ENCODE measurements at places on chromosomes 13 and 19.
A peak's percentile ranks its signal among the peaks of the same experiment; 100 is the strongest.

- no peaks in the 10 kb centered on the region for H3K4me1 ChIP-seq
- no peak for DNase-seq
- no peak overlapping the region for H3K27ac ChIP-seq
- H3K27me3 ChIP-seq, result no peaks in the 10 kb centered on the region
- peaks cover 33% of the 10 kb centered on the region for H3K36me3 ChIP-seq
Measured at GRCh38 chr19:13961826-13962698, 9.8 kb downstream of the DCAF15 start.

- H3K27me3 ChIP-seq, result peaks cover 2% of the 10 kb centered on the region
- H3K27ac ChIP-seq, result no peak overlapping the region
- H3K4me1 ChIP-seq, result peaks cover 14% of the 10 kb centered on the region
- peaks cover 1% of the 10 kb centered on the region for H3K36me3 ChIP-seq
- no peak overlapping the region for H3K4me3 ChIP-seq
Measured at GRCh38 chr19:6693681-6694080, 23.7 kb upstream of the TNFSF14 start.

DNA sequence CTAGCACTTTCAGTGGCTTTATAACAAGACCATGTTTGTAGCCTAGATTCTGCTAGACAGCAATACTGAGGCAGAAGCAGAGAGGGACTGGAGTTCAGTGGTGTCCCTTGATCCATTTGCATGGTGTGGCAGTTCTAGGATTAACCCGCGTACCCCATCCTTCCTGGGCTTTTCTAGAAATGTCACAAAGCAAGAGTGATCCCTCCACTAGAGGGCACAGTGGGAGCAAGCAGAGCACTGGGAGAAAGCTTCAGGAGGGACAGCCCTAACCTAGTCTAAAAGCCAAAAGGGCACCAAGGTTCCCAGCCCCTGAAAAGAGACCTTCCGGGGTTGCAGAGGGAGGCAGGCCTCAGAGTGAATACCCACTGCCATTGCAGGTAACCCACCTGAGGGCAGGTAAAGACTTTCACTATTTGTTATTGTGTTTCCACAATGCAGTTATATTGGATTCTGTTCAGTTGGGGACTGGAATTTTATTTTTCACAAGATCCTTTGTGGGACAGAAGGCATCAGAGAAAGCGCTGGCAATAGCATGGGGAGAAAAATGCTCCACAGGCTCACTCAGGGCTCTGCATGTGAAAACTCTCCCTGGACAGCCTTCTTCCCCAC lies 170.6 kb downstream of the FLT1 start:
- peaks cover 5% of the 10 kb centered on the region for H3K27me3 ChIP-seq
- H3K4me1 ChIP-seq, result peaks cover 2% of the 10 kb centered on the region
- no peak overlapping the region for H3K27ac ChIP-seq
- DNase-seq, result peak; percentile 30
- no peak overlapping the region for H3K4me3 ChIP-seq
- no peaks in the 10 kb centered on the region for H3K36me3 ChIP-seq

DNA sequence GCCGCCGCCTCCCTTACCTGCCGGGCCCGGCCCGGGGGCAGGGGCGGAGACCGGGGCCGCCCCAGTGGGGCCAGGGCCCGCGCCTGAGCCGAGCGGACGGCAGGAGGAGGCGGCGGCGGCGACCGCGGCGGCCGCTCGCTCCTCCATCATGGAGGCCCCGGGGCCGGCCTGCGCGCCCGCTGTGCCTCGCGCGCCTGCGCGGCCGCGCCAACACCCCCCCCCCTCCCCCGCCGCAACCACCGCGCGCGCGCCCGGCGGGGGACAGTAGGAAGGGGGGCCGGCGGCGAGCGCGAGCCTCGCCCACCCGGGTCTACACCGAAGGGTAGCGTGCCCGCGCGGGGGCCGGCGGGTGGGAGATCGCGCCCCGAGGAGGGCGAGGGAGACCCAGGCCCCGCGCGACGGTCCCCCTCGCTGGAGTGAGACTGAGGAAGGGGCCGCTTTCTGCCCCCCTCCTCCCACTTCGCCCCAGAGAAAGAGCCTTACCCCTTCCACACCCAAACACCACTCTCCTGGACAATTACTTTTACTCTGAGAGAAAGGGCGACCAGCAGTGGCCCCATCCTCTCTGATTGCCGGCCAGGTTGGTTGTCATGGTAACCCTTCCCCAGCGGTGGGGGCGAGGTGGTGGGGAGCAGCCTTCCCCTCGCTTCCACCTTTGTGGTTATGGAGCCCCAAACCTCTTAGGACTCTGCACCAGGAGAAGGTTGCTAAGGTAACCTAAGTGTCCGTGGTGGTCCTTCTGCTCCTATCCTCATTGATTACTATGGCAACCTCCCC lies at the start of gene STRN4:
STRN4 (minus strand) TSS at position 170 of the 777 bp plus-strand sequence; CDS start at position 150, 20 bp downstream.
- H3K4me3 ChIP-seq, result peak within 1 kb of the TSS; percentile 95
- H3K36me3 ChIP-seq, result peaks cover 31% of the 10 kb centered on the region
- H3K4me1 ChIP-seq, result peaks cover 32% of the 10 kb centered on the region
- DNase-seq, result peak; percentile 38
- H3K27me3 ChIP-seq, result no peaks in the 10 kb centered on the region

DNA sequence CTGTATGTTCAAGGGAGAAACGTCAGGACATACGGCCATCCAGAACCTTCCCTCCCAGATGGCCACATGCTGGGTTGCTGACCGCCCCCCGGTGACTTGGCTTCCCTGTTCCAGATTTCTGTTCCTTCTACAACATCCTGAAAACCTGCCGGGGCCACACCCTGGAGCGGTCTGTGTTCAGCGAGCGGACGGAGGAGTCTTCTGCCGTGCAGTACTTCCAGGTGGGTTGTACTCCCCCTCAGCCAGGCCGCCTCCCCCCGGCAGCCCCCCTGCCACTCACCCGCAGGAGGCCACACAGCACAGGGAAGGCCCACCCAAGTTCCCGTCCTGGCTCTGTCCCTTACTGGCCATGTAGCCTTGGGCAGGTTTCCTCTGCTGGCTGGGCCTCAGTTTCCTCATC lies 20.5 kb downstream of the YIPF2 start:
- H3K27ac ChIP-seq, result no peak overlapping the region
- no peak overlapping the region for H3K4me3 ChIP-seq
- H3K36me3 ChIP-seq, result peaks cover 20% of the 10 kb centered on the region
- H3K4me1 ChIP-seq, result no peaks in the 10 kb centered on the region

GRCh38 chr13:49044836-49045235 lies 69.1 kb downstream of the FNDC3A start:
- DNase-seq, result no peak
- peaks cover 7% of the 10 kb centered on the region for H3K4me1 ChIP-seq
- H3K36me3 ChIP-seq, result peaks cover 7% of the 10 kb centered on the region
- H3K27ac ChIP-seq, result no peak overlapping the region

DNA sequence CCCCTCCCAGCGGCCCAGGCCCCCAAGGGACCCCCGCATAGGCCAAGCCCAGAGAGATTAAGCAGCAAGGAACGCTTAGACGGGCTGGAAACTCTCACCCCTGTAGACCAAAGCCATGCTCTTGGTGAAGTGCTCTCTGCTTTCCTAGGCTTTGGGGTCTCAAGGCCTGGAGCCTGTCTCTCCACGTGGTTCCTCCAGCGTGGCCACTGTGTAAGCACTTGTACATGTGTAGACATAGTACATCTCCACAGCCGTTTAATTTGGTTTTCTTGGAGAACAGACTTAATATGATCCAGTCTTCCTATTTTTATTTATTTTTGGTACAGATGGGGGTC lies 1.1 kb downstream of the NUDT19 start:
- H3K4me3 ChIP-seq, result peak overlapping the region; percentile 95
- DNase-seq, result no peak
- H3K27ac ChIP-seq, result peak overlapping the region; percentile 94
- H3K4me1 ChIP-seq, result peaks cover 50% of the 10 kb centered on the region

- peaks cover 2% of the 10 kb centered on the region for H3K4me1 ChIP-seq
- H3K27me3 ChIP-seq, result peaks cover 27% of the 10 kb centered on the region
- no peak overlapping the region for H3K4me3 ChIP-seq
- H3K27ac ChIP-seq, result no peak overlapping the region
- no peaks in the 10 kb centered on the region for H3K36me3 ChIP-seq
Measured at GRCh38 chr13:111353508-111353907, 33.1 kb downstream of the TEX29 start.

DNA sequence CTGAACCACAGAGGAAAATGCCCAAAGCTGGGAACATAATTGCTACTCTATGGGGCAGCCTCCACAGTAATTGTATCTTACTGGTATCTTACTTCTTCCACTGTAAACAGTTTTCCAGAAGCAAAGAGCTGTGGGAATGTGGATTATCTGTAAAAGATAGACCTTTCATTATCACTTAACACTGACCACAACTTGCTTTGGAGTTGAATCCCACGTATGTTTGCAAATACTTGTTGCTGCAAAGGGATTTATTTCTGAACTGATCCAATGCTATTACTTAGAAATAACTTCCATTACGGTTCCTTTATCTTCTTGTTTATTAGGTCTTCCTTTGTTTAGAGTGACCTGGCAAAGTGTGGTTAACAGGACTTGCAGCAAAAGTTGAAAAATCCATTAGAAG lies 218.1 kb downstream of the KCTD12 start:
- no peak for DNase-seq
- H3K27me3 ChIP-seq, result peaks cover 3% of the 10 kb centered on the region
- no peaks in the 10 kb centered on the region for H3K4me1 ChIP-seq
- no peak overlapping the region for H3K4me3 ChIP-seq
- H3K36me3 ChIP-seq, result no peaks in the 10 kb centered on the region
- H3K27ac ChIP-seq, result no peak overlapping the region

DNA sequence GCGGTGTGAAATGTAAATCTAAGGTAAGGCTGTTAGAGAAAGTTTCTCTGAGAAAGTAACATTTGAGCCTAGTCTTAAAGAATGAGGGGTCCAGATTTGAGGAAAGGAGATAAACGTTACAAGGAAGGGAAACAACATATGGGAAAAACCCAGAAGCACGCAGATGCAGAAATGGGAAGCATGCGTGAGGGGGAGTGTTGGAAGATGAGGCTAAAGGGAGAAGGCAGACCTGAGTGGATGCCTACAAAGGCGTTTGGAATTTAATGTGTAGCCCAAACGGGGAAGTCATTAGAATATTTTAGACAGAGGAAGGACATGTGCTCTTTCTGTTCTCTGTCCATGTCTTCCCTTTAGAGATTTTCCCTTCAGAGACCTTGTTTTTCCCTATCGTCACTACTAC lies 61.0 kb downstream of the TPT1 start:
- H3K36me3 ChIP-seq, result peaks cover 22% of the 10 kb centered on the region
- H3K4me1 ChIP-seq, result no peaks in the 10 kb centered on the region
- no peaks in the 10 kb centered on the region for H3K27me3 ChIP-seq
- H3K4me3 ChIP-seq, result no peak overlapping the region
- DNase-seq, result no peak

DNA sequence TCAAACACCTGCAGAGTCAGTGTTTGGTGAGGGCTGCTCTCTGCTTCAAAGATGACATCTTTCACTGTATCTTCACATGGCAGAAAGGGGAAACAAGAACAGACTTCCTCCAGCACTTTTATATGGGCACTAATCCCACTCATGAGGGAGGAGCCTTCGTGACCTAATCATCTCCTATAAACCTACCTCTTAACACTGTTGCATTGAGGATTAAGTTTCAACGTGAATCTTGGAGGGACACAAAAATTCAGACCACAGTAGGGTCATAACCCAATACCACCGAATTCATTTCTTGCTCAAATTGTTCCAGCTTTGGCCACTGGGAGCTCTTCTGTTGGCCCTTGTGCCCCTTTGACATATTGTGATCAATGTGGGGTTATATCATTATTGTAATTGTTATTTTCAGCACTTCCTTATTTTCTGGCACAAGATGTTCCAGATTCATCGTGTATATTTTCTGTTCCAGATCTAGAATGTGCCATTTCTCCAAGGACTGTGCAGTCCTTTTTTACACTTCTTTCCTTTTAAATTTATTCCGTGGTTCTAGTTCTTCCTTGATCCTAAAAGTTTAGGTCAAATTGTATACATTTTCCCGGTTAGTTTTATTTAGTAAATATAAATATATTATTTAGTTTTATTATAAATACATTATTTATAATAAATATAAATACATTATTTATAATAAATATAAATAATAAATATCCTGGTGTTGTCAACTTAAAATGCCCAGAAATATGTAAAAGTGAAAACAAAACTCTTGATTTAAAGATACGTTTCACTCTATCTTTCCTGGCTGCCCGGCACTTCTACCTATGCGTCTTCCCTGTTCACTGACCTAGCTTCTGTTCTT lies 35.5 kb upstream of the IGFL4 start:
- DNase-seq, result no peak
- peaks cover 4% of the 10 kb centered on the region for H3K4me1 ChIP-seq
- H3K36me3 ChIP-seq, result no peaks in the 10 kb centered on the region
- H3K27ac ChIP-seq, result no peak overlapping the region

DNA sequence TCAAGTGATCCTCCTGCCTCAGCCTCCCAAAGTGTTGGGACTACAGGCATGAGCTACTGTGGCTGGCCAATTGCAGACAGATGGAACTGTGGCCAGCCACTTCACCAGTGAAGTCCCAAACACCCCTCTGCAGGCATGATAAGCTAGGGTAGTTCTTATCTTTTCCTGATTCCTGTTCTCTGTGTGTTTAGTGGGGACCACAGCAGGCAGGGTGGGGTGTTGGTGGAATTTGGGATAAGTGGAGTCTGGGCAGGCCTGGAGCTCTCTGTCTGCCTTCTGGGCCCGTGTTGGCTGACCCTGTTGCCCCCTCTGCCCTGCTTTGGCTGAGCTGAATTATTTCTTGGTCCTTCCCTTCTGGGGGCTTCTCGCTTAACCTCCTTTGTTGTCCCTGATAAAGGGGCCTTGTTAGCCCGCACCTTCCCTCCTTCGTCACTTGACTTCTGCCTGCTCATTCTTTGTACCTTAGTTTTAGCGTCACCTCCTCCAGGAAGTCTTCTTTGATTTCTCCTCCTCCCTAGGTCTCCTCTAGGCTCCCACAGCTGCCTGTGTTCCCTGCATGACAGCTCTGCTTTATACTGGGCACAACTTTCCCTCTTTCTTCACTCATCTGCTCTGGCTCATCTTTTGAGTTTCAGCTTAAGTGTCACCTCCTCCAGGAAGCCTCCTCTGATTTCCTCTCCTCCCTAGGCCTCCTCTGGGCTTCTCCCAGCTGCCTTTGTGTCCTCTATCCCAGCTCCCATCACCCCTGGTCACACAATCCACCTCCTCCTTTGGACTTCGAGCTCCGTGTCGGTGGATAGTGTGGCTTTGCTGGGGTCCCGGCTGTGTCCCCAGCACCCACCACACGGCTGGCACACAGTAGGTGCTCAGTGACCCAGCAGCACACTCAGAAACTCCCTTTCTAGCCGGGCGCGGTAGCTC lies 1.7 kb upstream of the NCLN start:
- peaks cover 35% of the 10 kb centered on the region for H3K4me1 ChIP-seq
- peaks cover 58% of the 10 kb centered on the region for H3K36me3 ChIP-seq
- no peak for DNase-seq
- H3K27me3 ChIP-seq, result no peaks in the 10 kb centered on the region
- H3K27ac ChIP-seq, result peak overlapping the region; percentile 67
